ENCODE measurements at places on chromosomes 6 and 20.

- peaks cover 4% of the 10 kb centered on the region for H3K27me3 ChIP-seq
- H3K4me3 ChIP-seq = no peak overlapping the region
- H3K36me3 ChIP-seq = no peaks in the 10 kb centered on the region
- H3K4me1 ChIP-seq = peaks cover 6% of the 10 kb centered on the region
- no peak for DNase-seq
- H3K27ac ChIP-seq = no peak overlapping the region
These were observed 138.4 kb downstream of the EYA2 start for GRCh38 chr20:47032933-47033578.

GRCh38 chr20:25750765-25751696 is 54.4 kb upstream of the ZNF337 start:
- H3K36me3 ChIP-seq = no peaks in the 10 kb centered on the region
- DNase-seq = no peak
- no peaks in the 10 kb centered on the region for H3K27me3 ChIP-seq

GRCh38 chr6:158161566-158162254 is 6.4 kb downstream of the SERAC1 start:
- H3K27ac ChIP-seq = no peak overlapping the region
- H3K36me3 ChIP-seq = no peaks in the 10 kb centered on the region
- H3K4me3 ChIP-seq = no peak overlapping the region

GRCh38 chr6:169839898-169840631 is 88.6 kb downstream of the ERMARD start:
- DNase-seq = no peak
- peaks cover 83% of the 10 kb centered on the region for H3K27me3 ChIP-seq
- no peak overlapping the region for H3K4me3 ChIP-seq
- no peaks in the 10 kb centered on the region for H3K36me3 ChIP-seq

Measured in PC-9 (cell line).